ENCODE measurements at places on chromosomes 7 and 10. TPM values are rescaled to one million over a fixed set of nuclear protein-coding genes. Genes with fewer than 3 reads are reported as not detected.

Gene FOXI2
- polyA plus RNA-seq, result 1.2 TPM

Gene CCDC172
- polyA plus RNA-seq, result not detected

Gene CNPY4
- polyA plus RNA-seq, result 46.7 TPM

Gene AS3MT
- polyA plus RNA-seq, result 21.8 TPM

Gene ZNF425
- 8.6 TPM for polyA plus RNA-seq

Gene HMX3
- not detected for polyA plus RNA-seq

Gene TDRD1
- polyA plus RNA-seq, result 0.05 TPM

Gene CRYGN
- polyA plus RNA-seq, result 4.4 TPM

Gene MUC12
- 0.02 TPM for polyA plus RNA-seq

Gene TAS2R3
- 1.2 TPM for polyA plus RNA-seq

Gene PTPN12
- polyA plus RNA-seq, result 113 TPM

DNA sequence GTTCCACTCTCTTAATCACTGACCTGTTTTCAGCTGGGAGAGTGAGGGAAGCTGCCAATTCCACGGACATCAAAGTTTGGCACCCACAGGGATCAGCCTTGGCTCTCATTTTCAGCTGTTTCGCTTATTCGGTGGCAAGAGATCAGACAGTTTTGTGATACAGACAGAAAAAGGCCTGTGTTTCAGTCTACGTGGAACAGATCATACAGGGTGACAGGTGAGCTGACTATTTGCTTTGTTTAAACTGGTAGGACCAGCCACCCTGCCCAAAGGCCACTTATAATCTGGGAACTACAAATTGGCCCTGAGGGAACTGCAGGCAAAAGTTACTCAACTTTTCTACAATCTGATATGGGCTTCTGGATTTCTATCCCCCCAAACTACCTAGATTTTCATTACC, 128.6 kb downstream of the ZNF467 start:
- DNase-seq, result no peak

DNA sequence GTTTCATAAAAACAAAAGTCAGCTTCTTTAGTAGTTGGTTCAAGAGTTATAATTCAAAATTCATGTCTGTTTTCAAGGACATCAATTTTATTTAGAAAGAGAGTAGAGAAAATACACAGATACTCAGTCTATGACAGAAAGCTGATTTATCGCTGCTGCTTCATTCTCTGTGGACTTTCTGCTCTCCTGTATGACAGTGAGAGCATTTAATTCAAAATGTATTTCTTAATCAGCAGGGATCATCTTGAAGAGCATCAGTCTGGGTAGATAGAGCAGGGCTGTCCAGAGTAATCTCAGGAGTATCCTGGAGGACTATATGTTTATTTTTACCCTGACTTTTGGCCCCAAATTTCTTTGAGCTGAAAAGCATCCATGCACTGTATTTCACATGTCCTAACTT, 1676.7 kb downstream of the REEP3 start:
- DNase-seq, result no peak

GRCh38 chr10:130137090-130137448, 878 bp downstream of the GLRX3 start:
- no peak for DNase-seq

DNA sequence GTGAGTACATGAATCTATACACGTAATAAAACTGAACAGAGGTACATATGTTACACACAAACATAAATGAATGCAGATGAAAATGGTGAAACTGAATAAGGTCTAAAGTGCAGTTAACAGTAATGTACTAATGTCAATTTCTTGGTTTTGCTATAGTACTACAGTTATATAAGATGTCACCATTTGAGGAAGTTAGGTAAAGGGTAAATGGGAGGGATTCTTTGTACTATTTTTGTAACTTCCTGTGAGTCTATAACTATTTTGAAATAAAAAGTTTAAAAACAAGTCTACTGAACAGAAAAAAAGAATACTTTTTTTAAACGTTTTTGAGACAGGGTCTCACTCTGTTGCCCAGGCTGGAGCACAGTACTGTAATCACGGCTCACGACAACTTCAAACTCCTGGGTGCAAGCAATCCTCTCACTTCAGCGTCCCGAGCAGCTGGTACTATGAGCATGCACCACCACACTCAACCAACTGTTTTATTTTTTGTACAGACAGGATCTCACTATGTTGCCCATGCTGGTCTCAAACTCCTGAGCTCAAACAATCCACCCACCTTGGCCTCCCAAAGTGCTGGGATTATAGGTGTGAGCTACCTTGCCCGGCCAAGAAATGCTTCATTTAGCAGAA, 71.5 kb downstream of the WAPL start:
- no peak for DNase-seq

- DNase-seq, result no peak
These were observed 63.8 kb downstream of the KLHDC10 start for GRCh38 chr7:130134106-130134636.

DNA sequence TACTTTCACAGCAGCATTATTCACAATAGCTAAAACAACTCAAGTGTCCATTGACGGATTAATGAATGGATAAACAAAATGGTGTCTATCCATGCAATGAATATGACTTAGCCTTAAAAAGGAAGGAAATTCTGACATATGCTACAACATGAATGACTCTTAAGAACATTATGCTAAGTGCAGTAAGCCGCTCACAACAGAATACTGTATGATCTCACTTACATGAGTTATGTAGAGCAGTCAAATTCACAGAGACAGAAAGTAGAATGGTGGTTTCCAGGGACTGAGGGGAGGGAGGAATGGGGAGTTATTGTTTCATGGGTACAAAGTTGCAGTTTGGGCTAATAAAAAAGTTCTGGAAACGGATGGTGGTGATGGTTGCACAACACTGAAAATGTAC, 282.0 kb downstream of the GRID1 start:
- no peak for DNase-seq

DNA sequence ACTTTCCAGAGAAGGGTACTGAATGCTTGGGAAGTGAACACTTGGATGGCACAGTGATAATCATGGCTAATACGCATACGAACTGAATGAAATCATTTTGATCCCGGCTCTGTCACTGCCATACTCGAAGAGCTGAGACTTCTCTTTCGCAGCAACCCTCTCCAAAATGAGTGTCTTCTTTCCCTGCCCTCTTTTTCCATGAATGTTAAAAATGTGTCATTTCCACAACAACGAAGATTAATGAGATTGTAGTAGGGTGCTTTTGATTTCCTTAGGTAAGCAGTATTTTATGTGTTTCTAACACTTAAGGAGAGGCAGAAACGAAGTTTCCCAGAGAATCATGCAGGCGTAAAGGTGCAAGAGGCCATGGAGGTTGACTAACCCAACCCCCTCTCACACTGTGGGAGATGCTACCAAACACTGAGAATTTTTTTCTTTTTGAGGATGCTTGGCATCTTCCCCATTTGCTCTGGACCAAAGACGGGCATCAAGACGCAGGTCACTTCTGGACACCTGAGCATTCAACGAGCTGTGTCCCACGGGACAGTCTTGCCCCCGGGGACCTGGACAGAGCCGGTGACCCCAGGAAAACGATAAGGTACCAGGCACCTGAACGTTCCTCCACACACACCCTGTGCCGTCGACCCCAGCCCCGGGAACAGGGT, 823 bp downstream of the COPG2 start:
- peak; percentile 19 for DNase-seq

DNA sequence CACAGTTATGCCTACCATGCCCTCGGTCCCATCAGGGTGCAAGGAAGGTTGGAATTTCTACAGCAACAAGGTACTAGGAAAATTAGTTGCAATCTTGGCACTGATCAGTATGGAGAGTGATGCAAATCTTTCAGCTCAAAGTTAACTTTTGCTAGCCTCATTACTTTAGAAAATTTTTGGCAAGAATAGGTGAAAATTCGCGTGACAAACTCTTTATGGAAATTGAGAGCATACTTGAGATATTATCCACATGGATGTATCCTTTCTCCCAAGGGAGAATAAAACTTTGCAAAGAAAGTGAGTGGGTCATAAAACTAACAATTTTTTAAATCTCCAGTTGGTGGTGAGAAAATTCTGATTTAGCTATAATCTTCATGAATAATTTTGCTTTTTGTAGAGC, 71.1 kb upstream of the SLC39A12 start:
- no peak for DNase-seq

DNA sequence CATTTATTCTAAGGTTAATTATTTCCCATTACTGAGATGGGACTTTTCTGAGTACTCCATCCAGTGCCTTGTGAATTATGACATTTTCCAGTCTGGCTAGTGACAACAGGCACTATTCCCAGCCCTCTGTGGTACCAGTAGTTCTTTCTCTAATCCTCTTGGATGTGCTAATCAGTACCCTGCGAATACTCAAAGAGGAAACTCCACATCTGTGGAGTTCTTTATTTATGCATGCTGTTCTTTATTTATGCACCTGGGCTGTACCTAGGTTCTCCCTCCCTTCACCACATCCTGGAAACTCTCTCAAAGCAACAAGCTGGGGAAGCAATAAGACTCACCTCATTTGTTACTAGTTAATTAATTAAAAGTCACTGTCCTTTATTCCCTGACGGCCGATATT, 83.5 kb downstream of the TSPAN12 start:
- no peak for DNase-seq

DNA sequence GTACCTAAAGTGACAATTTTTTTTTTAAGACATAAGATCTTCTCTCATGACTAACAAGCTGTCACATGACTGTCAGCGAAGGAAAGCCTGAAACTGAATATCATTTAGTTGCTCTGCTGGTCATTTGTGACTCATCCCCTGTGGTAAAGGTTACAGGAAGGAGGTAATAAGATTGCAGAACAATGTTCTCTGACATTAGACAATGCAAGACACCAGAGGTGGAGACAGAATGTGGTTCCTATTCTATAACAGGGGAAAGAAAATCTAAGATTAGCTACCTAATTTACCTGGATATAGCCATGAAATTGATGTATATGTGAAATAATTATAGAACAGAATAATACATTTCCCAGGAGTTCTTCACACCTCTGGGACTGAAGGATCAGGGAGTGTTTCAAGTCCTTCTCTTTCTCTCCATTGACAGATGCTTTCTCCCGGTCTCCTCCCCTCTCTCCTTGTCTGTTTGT, 47.7 kb downstream of the LRGUK start:
- peak; percentile 8 for DNase-seq

GRCh38 chr7:131462059-131462458, 94.4 kb downstream of the PODXL start:
- no peak for DNase-seq

DNA sequence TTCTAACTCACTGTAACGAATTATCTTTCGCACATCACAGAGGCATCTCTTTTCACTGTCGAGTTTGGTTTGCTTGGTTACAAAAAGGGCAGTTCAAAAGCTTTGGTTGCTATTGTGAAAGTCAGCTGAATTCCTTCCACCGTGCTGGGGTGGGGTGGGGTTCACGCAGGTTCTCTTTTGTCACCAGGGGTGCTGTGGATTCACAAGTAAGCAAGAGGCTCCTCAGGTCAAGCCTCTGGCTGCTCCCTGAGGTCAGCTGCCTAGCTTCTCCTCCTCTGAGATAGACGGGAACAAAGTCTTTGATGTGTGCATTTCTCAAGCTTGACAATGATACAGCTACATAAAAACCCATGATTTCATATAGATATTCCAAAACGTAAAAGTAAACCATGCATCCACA, 47.7 kb downstream of the EGFR start:
- no peak for DNase-seq

DNA sequence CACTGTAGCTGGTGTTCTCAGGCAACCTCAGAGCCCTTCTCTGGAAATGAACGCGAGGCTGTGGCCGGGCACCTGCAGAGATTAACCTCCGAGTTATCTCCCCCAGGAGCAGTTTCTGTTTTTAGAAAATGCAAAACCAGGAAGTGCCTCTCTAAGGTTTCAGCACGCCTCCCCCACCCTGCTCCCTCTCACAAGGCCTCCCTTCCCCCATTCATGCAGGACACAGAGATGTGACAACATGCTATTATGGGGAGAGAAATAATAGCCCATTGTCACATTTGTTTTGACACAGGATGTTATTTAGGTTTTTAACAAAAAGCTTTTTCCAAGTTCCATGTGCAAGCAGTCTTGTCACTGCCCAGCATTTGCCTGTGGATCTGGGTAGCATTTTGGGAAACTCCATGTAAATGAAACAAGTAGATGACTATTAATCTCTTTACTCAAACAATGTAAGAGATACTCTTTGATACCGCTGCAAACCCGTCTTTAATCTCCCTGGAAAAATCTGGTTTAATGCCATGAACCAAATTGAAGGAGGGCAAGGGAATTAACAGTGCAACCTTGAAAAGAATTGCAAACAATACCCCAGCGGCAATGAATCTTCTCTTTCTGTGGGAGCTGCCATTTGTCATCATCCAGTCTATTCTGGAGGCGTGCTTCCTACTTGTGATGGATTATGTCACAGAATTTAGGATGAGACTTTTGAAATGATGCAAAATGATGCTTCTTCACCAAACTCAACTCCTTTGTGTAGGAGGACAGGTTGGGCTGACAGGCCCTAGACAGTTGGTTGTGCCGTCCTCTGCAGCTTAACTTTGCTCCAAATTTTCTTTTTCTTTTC, 86.5 kb upstream of the NMT2 start:
- DNase-seq, result peak; percentile 32

GRCh38 chr7:93178213-93178612, 30.0 kb upstream of the SAMD9L start:
- DNase-seq, result peak; percentile 3

- DNase-seq, result no peak
These were observed 143.0 kb downstream of the RSU1 start for GRCh38 chr10:16674147-16674703.

DNA sequence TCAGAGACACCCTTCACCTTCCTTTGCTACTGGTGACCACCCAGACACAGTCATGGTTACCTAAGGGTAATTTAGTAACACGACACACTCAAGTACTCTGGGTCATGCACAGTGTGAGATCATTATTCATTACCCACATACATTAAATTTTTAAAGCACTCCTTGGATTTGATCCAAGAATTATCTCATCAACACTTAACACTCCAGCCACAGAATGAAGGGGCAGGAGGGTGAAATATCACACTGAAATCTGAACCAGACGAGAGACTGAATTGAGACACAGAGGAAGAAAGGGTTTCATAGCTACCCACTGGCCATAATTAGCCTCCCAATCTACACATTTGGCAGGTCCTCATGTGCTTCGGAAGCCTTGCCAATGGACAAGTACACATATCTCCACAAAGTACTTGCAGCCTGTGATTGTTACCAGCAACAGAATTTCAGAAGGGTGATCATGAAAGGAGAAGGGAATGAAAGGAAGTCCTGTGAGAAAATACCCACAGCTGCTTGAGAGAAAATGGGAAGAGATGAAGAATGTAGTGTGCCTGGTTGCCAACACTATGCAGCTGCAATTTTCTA, 189.3 kb downstream of the POLR1F start:
- no peak for DNase-seq

Measured in left kidney (tissue), 8 donors.